BJ (cell line): ENCODE measurements at places on chromosomes 2 and 18. TPM values are rescaled to one million over a fixed set of nuclear protein-coding genes. Genes with fewer than 3 reads are reported as not detected.

DNA sequence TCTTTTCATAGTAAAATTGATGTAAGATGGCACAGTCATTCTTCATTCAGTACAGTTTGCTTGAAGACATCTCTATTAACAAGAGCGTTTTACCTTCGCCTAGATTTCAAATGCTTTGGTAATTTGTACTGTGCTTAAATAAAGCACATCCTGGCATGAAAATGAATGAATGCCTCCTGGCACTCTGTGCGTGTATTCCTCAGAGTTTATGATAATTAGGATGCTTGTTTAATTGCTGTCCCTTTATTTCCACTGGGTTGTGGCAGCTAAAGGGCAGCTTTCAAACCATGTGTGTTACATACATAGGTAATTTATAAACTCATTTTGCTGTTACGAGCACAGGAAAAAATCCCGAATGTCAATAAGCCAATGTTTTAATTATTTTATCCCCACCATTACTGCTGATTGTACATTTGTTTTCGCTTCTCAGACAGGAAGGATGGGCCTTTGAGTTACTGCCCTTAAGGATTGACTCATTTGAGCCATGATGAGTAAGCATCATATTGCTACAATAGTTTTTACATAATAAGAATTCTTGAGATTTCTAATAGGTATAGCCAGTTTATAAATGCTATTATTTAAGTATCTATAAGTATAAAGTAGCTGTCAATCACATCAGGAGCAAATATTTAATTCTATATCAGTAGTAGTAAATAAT lies 516.5 kb downstream of the XIRP2 start:
- no peak for DNase-seq

GRCh38 chr2:189466656-189467055 lies 25.4 kb downstream of the WDR75 start:
- no peak for DNase-seq

Gene CD8B2
- polyA plus RNA-seq = not detected in 2 replicates

Gene ARHGAP15
- polyA plus RNA-seq = not detected in 2 replicates

GRCh38 chr2:241813644-241814392 lies 4.8 kb downstream of the NEU4 start:
- no peak for DNase-seq

DNA sequence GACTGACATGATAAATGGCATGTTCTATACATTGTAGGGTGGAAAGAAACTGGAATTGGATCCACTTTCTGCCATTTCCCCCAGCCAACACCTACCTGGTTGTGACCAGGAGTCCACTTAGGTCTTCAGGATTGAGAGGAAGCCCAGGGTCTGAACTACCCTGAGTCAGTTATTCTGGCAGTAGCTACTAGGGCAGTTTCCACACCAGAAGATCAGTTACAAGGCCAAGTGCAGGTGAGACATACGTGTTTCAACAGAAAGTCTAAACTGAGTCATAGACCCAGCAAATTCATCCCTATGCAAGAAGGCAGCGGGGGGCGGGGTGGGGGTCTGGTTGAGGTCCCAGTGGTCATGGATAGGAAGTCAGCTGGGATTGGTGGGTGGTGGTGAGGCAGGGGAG lies 21.9 kb downstream of the ANTXR1 start:
- DNase-seq = no peak

DNA sequence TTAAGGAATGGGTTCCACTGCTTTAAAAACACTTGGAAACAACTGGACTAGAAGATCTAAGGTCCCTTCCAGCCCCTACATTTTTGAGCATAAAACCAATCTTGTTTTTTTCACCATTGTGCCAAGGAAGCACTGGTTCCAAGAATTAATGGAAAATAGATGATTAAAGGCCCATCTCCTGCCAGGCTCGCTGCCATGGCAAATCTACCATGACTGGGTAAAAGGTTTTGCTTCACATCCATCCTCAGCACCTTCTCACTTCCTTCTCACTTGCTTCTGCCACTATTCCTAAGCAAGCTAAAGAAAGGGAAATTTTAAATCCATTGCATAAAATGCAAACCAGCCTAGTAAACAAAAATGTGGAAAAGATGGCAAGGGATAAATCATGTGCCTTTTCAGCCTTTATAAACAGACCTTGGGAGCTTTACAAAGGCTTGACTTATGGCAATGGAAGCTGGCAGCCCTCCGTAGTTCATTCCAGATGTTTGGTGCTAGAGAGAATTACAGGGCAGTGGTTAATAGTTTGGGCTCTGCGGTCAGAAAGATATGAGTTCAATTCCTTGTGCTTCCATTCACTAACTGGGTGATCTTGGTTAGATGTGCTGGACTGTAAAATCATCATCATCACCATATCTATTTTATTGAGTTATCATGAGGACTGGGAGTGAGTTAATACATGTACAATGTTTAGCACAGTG lies 27.0 kb upstream of the ST3GAL5 start:
- peak; percentile 39 for DNase-seq

GRCh38 chr2:229226382-229226781 lies 44.7 kb downstream of the PID1 start:
- no peak for DNase-seq

DNA sequence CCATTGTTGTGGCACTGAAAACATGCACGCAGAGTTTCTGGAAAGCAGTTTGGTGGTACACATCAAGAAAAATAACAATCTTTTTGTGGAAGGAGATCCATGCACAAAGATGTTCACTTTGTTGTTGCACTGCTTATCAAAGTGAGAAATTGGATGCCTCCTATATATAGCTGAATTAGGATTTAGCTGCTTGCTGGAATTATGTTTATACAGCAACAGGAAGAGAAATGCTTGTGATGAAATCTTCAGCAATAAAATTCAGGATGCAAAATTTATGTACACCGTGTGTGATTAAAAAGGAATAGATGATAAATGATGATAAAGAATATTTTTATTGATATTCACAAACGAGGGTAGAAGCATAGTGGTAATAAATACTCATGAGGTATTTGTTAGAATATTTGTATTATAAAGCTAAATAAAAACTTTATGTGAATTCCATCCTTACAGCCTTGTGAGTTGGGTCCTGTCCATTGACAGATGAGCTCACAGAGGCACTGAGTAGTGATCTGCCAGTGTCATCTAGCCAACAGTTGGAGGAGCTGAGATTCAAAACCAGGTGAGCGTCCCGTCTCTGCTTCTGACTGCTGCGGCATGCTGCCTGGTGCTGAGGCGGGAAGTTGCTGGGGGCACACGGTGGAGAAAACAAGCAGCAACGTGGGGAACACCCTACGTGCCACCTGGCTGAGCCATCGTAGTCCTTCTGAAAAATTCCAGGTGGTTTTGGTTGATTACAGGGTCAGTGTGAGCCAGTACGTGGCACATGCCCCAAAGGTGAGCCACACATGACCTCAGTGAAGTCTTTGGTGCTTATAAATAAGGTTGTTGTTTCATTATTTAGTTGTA lies 80.2 kb downstream of the ASAP2 start:
- DNase-seq = peak; percentile 49

DNA sequence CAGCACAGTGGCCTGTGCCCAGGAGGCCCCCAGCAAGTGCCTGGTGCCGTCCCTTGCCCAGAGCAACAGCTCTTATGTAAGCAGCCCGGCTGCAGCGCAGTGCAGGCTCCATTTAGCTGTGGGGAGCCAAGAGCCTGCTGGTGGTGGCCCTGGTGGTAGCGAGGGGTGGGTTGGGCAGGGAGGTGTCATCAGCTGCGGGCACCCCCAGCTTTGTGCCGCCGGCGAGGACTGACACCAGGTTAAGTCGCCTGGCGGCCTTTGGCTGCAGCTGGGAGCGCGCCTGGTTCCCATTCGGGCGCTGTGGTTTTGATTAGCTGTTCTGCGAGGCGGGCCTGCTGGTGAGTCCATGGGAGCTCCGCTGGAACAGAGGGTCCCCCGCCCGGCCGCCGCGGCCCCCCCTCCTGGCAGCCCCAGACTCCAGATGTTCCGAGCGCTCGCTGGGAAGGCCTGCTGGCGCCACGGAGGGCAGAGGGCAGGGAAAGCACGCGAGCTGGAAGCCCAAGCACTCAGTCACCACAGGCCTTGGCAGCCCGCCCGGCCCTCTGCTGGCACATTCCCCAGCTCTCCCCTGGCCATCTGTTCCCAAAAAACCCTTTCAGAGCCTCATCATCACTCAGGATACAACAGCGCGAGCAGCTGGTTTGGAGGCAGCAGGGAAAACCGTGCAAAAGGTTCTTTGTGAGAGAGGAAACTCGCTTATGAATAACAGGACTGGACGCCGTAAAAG lies 18.4 kb downstream of the ATOH8 start:
- peak; percentile 99 for DNase-seq

GRCh38 chr2:85063981-85064599 lies 69.1 kb upstream of the TCF7L1 start:
- no peak for DNase-seq

Gene ALS2
- polyA plus RNA-seq = 20.5 and 25.2 TPM in 2 replicates

Gene POLR1B
- 11.8 and 13.9 TPM in 2 replicates for polyA plus RNA-seq

Gene SPOPL
- 5.8 and 9.9 TPM in 2 replicates for polyA plus RNA-seq

Gene ZSWIM2
- polyA plus RNA-seq = 0.04 and 0.05 TPM in 2 replicates

DNA sequence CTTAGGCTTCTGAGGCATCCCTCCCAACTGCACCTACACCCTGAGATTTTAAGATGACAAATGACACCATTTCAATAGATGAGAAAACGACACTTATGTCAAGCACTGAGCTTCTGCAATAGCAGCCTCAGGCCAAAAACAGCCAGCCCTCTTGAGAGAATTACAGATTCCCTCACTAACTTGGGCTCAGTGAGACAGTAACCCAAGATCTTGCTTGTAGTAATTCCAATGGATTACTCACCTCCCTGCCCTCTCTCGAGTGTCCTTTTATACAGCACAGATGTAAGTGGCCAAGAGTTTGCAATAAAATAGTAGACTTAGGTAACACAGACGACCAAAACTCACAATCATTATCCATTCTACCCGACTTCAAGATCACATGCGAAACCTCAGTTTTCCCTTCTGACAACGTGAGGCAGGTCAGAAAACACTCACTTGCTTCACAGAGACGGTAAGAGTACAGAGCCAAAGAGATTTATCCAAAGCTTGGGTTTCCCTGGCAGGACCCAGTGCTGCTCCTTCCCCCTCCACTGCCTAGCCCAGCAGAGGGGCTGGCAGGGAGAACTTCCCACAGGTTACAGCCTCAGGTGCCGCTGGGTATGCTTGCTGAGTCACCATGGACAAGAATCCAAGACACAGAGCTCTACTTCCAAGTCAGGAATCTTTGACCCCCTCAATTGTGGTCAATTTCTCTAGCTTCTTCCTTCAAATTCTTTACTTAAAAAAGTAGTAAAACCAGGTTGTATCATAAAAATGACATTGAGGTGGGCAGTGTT lies 181.4 kb downstream of the MYO5B start:
- peak; percentile 26 for DNase-seq

GRCh38 chr18:12030670-12031069 lies 49.4 kb downstream of the IMPA2 start:
- DNase-seq = no peak

GRCh38 chr2:238699307-238700116 lies 148.4 kb upstream of the TWIST2 start:
- DNase-seq = no peak

Gene CCT4
- polyA plus RNA-seq = 61.0 and 108 TPM in 2 replicates

DNA sequence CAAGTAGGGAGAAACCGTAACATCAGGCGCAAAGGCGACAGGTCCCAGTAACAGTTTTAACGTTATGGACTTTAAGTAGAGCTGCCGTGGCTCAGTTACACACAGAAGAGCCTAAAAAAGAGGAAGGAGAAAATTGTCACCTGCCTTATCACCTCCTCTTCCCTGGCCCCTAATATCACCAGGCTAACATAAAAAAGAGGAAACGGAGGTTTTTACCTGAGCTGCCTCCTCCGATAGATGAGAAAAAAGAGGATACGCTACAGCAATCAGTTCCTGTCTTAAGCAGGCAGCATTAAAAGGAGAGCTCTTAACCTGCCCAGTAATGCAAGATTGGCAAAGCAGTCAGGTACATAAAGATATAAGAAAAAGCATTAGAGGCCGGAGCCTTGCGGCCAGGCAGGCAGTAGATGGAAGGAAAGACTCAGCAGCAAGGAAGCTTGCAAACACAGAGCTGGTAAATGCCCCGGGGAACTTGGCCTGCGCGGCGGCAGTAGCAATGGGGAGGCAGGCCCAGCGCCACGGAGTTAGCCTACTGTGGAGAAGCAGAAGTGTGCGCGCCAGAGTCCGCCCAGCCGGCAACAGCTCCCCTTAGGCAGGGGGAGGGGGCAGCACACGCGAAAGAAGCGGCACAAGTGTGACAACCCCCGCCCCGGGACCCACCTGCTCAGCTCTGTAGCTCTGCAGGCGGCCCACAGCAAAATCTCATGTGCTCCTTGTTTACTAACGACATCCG lies 116.3 kb upstream of the SCN7A start:
- no peak for DNase-seq

- no peak for DNase-seq
Measured at GRCh38 chr2:137865954-137866540, 98.2 kb upstream of the HNMT start.
